ENCODE measurements at places on chromosomes 1 and 21.

DNA sequence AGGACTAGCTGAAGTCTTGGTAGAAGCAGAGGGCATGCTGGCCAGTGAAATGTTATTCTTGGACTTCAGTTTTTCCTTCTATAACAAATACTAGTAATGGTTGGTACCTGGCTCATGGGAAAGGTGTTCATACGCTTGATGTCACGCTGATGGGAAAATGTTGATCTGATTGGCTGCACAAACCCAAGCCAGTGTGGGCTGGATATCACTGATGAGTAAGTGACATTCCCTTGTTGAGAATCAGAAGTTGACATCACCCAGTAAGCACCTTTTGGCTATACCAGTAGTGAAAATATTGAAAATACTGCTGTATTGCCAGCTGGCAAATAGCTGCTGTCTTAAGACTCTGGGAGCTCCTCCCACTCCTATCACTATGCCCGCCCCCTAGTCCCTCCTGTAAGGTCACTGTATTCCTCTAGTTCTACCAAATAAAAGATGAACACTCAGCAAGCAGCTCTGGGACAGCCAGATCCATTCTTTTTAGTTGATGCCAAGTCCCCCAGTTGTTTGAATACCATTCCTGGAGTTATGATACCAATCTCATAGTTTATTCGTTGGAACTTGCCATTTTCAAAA, 168.2 kb downstream of the GRIK1 start:
- DNase-seq, result no peak

DNA sequence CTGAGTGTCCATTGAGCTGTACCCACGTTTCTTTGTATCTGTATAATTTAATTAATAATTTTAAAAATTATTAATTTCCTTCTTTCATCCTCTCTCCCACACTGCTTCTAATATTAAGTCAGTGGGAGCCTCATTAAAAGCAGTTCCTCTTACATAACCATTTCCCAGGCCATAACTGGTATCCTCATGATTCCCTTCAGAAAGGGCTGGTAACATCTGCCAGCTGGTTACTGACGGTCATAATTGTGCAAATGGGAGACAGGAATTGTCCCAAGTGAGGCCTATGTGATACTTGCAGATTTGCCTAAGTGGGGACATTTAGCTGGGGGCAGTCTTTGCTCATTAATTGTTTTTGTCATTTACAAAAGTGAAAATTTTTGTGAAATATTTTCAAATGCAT, 69.0 kb upstream of the SPAG17 start:
- no peak for DNase-seq

- DNase-seq, result peak; percentile 41
These were observed 8.4 kb downstream of the C1orf226 start for GRCh38 chr1:162389971-162390370.

- DNase-seq, result no peak
These were observed 109.9 kb downstream of the EDEM3 start for GRCh38 chr1:184644771-184645170.

GRCh38 chr21:24224422-24224821, 1382.9 kb downstream of the MRPL39 start:
- DNase-seq, result no peak

- no peak for DNase-seq
These were observed 775 bp upstream of the AIM2 start for GRCh38 chr1:159077120-159077961.

DNA sequence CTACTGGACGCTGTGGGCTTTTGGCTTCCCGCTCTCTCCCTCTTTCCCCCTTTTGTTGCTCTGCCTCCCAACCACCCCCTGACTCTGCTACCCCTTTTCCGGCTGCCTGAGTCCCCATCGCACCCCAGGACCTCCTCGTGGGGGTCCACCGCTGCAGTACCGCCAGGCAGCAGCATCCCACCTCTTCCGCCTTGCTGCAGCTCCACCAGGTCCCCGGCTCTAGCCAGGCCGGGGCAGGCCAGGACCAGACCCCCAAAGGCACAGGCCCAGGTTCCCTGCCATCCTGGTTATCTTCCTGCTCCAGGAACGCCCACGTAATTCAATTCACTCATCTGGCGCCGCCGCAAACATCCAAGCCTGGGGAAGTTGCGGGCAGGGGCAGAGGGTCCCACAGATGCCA, 139.8 kb downstream of the LIPI start:
- DNase-seq, result no peak
